ENCODE measurements at places on chromosomes 13 and 19.

GRCh38 chr13:44865722-44866410, 123.4 kb downstream of the NUFIP1 start:
- no peak for DNase-seq

DNA sequence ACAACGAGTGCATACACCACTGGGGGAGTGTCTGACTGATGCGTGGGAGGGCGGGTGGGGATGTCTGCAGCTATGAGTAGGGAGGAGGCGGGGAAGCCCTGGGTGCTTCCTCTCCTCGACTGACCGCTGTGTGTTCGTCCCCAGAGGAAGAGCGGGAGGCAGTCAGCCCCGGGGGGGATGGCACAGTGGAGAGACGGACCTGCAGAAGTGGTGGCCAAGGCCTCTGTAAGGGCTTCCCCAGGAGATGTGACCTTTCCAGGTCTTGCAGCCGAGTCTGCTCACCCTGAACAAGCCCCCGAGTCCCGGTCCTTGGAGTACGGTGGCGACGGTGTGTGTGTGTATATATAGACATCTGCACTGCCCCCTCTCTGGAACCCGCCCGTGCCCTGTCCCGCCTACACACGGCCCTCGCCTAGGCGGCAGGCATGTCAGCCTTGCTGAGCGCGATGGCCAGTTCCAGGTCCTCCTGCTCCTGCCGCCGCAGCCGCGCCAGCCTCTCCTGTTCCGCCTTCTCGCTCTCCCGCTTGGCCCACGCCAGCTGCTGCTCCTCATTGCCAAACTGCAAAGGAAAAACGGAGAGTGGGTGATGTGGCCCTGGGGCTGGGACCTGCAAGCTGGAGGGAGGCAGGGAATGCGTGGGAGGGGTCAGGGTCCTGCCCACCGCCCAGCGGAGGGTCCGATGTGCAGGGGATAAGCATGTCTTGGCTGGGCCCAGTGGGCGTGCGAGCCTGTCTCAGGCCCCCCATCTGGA, 30.8 kb downstream of the KLF2 start:
- DNase-seq = no peak

- DNase-seq = no peak
Observed at GRCh38 chr19:32652894-32653598, 21.9 kb downstream of the ANKRD27 start.

DNA sequence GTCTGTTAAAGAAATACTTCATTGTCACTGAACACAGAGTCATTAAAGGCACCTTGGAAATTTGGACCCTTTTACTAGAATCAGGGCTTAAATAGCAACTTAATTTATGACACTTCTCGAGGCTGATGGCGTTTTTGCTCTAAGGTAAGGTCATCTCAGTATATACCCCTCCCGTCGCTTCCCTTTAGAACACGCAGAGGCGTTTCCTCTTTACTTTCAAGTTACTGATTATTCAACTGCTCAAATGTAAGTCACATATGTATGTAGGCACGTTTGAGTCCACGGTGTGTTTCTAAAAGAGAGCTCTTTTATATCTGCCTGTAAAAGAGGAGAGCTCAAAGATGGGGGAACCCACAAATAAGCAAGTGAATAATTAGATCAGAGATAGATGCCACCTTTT, 181.5 kb downstream of the TSHZ3 start:
- DNase-seq = no peak

GRCh38 chr13:67128136-67128535, 102.0 kb downstream of the PCDH9 start:
- no peak for DNase-seq

GRCh38 chr13:114102131-114102520, 30.3 kb downstream of the RASA3 start:
- DNase-seq = no peak

- DNase-seq = no peak
Observed at GRCh38 chr13:100644371-100644770, 30.2 kb downstream of the TMTC4 start.

GRCh38 chr13:42880056-42880605, 98.7 kb downstream of the FAM216B start:
- no peak for DNase-seq
